ENCODE measurements at places on chromosomes 2 and 18. TPM values are rescaled to one million over a fixed set of nuclear protein-coding genes. Genes with fewer than 3 reads are reported as not detected.

DNA sequence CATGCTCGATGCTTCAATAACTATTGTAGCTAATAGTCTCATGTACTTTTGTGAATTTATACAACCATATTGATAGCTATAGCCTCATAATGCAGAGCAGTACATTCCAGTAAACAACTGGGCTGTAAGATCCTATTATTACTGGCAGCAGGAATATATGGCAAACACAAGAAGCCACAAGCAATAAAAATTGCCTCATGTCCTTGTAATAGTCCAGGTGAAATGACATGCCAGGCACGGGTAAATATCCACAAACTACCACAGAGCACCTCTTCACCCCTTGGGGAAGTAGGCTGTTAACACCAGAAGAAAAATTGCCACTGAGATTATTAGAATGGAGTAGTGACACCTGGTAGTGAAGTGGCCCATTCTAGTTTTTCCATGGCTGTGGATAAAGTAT lies 158.3 kb downstream of the MTX2 start:
- no peak for DNase-seq

GRCh38 chr2:53877556-53877955 lies 17.8 kb upstream of the GPR75 start:
- no peak for DNase-seq

DNA sequence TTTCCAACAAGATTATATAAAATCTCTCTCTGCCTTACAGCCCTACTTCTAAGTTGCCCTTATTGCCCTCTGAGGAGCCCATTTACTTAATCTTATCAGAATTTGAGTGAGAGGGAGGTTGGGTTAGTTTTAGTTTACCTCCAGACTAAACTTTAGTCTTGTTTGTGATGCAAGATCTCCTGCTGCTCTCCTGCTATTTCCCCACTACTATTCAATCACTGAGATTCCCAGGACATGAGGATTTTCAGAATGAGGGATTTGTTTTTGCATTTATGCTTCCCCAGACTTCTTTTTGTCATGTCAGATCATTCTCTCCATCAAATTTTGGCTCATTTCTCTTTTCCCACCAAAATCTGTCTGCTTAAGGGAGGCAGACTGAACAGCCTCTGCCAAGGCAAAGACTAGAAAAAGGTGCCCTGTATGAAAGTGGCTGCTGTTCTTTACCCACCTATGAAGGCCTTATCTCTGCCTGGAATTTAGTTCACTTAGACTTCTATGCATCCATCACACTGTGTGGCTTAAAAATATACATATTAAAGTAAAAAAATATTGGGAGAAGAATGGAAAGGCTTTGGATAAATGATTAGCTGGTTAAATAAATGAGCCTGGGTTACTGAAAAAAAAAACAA lies 401.3 kb downstream of the PID1 start:
- DNase-seq, result no peak

CCDC102B gene
- 10.6 TPM for total RNA-seq

NEU2 gene
- not detected for total RNA-seq

GRCh38 chr2:45218931-45219339 lies 209.7 kb upstream of the SIX2 start:
- DNase-seq, result no peak

DNA sequence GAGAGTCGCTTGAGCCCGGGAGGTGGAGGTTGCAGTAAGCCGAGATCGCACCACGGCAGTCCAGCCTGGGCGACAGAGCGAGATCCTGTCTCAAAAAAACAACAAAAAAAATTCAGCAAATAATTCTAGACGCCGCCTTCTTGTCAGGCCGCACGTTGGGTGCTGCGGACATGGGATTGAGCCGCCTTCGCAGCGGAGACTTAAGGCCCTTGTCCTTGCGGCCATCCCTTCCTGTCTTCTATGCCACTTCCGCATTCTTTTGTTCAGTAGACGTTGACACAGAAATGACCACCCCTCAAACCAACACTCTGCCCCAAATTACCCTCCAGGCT lies 15.8 kb downstream of the PTPN18 start:
- DNase-seq, result no peak

DNA sequence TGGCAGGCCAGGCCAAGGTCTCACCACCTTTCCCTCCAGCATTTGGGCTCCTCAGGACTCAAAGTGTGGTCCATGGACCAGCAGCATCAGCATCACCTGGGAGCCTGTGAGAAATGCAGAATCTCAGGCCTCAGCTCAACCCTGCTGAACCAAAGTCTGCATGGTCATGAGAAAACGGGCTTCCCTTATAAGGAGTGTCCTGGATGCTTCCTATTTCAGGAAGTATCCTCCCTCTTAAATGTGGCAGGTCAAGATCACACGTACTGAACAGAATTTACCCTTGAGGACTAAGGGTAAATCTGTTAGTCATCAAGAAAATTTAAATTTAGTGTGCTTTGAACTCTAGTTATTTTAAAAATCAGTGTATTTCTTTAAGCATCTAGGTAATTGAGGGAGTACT lies 11.8 kb downstream of the CD8A start:
- DNase-seq, result no peak

DSG2 gene
- total RNA-seq, result 2.8 TPM

All from thoracic aorta (tissue), 2 donors.